Ureter (tissue), 1 donor: ENCODE measurements at places on chromosomes 11 and 22. TPM values are rescaled to one million over a fixed set of nuclear protein-coding genes. Genes with fewer than 3 reads are reported as not detected.

Gene PISD
- total RNA-seq: 68.0 TPM

Gene MRGPRX3
- total RNA-seq: not detected

Gene TEX54
- total RNA-seq: not detected

Gene APOBEC3H
- 1.0 TPM for total RNA-seq

Gene DAGLA
- total RNA-seq: 2.7 TPM

Gene OR8G5
- not detected for total RNA-seq

Gene RPS25
- 1,353 TPM for total RNA-seq

DNA sequence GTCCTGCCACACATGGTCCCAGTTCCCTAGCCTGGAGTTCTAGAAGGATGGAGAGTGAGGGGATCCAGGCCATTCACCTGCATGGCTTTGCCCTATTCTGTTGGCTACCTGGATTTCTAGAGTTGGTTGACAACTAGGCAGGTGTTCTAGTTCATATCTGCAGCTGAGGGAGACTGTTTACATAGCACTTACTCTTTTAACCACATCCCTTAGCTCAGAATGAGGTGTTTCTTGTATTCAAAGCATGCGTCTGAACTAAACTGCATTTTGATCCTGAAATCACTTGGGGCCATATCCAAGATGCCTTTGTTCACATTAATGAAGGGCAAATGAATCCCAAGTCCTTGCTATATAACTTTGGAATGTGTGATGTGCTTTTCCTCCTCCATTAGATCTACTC is 60.9 kb downstream of the SYT13 start:
- DNase-seq: no peak

- no peak for DNase-seq
These were observed 810.7 kb downstream of the TBC1D22A start for GRCh38 chr22:47573141-47573540.

DNA sequence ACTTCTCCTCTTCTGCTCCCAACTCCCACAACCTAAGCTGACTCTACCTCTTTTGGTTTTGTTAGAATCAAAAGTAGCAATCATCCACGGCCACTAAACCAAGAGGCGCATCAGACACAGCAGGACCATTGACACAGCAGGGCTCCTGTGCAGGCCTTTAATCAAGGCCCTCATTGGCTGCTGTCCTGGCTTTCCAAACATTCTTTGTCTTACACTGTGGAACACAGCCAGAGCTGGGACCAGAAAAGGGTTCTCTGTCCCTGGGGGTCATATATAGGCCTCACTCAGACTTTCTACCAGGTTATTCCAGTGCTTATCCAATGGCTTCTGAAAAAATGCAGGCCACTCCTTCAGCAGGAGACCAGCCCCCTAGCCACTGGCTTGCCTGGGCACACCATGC is 212.7 kb upstream of the NTM start:
- no peak for DNase-seq

DNA sequence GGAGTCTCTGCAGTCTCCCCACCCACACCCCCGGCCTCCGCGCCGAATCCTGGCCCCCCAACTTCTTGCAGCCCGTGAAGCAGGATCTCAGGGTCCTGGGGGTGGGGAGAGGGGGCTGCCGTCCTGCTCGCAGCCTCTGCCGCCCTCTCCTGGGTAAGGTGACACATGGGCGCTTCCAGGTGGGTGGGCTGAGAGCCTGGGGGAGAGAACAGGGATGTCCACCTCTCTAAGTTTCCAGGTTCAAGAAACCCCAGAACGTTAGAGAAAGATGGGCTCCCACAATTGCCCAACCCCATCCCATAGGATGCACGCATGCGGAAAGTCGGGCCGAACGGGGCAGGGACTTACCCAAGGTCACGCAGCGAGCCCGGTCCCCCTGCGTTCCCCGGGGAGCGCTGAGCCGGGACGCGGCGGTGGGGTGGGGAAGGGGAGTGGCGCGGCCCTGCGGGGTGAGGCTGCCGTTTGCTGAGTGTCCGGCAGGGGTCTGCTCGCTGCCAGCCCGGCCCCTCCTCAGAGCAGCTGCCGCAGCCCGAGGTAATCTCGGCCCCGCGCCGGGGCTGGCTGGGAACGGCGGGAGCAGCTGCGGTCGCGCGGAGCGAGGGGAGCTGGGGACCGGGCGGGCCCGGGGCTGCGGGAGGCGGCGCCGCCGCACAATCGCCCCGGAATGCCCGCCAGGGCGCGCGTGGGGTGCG is 705 bp upstream of the CAPN1 start:
- peak; percentile 69 for DNase-seq

GRCh38 chr11:128886406-128887124 is 4.6 kb upstream of the KCNJ5 start:
- no peak for DNase-seq

GRCh38 chr11:55732936-55733335 is 40.3 kb upstream of the OR5D13 start:
- DNase-seq: no peak

- no peak for DNase-seq
These were observed 12.6 kb upstream of the EIF3M start for GRCh38 chr11:32571039-32571438.

- no peak for DNase-seq
These were observed 6.2 kb downstream of the KCNC1 start for GRCh38 chr11:17740649-17741235.

GRCh38 chr11:41579546-41579945 is 120.1 kb upstream of the LRRC4C start:
- DNase-seq: no peak

DNA sequence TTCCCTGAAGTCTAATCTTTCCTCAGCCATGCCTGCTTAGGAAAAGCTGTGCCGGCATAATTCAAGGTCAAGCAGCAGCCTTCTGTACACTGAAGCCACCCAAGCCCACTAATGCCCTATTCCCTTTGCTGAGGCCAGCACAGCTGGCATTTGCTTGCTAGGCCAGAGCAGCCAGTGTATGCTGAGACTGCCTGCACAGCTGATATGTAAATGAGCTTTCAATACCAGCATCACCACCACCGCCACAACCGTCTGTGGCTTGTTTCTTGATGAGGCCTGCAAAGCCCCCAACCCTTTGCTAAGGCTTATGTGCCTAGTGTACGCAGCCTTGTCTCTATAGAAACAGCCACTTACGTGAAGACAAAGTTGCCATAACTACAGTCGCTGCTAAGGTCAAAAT is 56.3 kb upstream of the TNRC6B start:
- no peak for DNase-seq

DNA sequence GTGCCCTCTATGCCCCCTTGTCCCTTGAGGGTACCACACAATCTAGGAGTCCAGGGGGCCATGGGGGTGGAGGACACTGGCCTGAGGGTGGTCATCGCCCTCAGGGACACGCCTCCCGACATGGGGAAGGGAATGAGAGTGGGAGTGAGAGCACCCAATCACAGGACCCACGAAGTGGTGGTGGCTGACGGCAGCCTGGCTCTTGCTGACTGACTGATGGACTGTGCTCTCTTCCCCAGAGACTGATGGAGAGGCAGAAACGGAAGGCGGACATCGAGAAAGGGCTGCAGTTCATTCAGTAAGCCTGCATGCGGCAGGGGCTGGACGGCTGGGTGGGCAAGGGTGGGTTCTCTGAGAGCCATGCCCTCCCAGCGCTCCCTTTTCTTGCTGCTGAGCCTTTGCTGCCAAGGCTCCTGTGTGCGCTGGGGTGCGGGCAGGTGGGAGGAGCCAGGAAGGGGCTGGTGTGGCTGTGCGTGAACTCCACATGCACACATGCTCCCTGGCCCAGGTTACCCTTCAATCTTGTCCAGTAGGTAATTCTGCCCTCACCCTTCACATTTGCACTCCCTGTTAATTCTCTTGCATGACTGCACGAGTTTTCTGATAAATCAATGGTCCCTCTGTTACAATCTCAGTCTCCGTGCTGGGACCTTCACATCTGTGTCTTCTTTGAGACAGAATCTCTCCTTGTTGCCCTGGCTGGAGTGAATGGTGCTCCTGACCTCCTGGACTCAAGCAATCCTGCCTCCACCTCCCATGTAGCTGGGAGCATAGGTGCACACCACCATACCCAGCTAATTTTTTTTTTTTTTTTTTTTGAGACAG is 19.3 kb downstream of the ZC3H7B start:
- no peak for DNase-seq
